Brain pericyte (primary cell): ENCODE measurements at places on chromosomes 3 and 15.

DNA sequence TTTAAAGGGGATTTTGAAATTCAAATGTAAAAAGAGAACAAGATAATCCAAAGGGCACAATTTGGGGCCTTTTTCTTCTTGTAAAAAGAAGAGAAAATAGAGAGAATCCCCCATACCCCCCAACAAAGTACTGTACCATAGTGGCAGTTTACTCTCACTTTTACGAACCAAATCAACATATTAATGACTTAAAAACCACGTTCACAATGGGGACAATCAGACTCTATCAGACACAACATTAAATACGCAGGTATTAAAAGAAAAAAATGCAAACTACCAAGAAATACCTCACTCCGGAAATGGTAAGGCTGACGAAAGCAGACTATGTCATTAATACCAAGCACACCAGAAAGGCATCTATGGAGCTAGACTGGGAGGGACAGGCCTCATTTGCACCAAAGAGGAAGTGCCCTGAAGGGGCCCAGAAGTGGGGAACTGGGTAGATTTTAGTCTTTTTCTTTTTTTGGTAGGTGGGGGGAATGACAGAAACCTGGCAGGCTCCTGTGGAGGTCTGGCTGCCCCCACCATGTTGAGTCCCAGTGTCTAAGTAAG is 134.3 kb downstream of the TIGIT start:
- DNase-seq = no peak

DNA sequence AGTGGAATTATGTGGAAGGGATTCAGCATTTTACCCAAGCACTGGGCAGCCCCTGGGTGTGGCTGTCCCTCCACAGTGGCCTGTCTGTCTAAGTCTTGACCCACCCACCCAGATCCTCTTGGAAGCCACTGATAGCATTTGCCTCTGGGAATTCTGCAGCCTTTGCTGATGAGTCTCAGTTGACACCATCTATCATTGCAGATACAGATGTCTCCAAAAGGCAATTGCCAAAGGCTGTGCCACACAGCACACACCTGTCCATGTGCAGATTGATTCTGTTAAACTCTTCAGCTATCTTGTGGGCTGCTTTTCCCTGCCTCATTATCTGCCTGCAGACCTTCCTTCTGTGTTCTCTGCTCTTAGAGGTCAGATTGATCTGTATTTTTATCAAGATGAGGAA is 18.1 kb downstream of the CX3CR1 start:
- DNase-seq = no peak

DNA sequence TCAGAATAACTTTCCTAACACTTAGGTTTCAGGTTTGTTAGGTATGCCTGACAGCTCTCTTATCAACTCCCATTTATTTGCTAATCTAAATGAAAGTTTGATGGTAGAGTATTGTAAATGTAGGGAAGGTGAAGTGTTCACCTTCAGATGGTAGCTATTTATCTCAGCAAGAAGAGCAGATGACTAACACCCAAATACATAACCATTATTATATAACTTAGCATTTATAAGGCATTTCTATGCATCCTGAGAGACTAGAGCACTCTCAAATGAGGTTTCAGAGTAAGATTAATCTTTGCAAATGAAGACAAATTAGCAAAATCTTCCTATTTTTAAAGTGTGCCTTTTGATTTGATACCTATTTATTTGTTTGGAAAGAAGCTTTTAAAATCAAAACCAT is 143.8 kb downstream of the IGF1R start:
- DNase-seq = no peak

DNA sequence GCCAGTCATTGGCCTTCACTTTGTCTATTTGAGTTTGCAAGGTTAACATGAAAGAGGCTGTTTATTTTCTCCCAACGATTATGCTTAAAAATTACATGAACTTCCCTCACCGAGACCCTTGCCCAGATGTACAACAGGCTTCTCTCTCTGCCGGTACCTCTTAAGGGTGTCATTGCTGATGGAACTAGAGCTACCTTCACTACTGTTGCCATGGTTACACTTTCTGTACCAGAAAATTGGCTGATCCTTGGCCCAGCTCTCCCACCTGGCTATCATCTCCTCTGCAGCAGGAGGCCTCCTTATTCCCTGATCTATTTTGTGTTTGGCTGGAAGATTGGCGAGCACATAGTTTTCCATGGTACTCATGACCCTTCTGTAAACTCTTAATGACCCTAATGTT is 24.0 kb upstream of the LIPC start:
- no peak for DNase-seq

- DNase-seq = no peak
These were observed 71.5 kb upstream of the GALNT15 start for GRCh38 chr3:16102905-16103364.

GRCh38 chr3:10391391-10391790 is 70.5 kb upstream of the SEC13 start:
- DNase-seq = no peak
